Activated T-cell treated with anti-CD3 and anti-CD28 coated beads, Interleukin-2, amount 50 U/mL, for 1 hour (primary cell): ENCODE measurements at places on chromosomes 5 and 9.

- no peak for DNase-seq
Measured at GRCh38 chr5:134585966-134586365, 46.7 kb downstream of the SAR1B start.

DNA sequence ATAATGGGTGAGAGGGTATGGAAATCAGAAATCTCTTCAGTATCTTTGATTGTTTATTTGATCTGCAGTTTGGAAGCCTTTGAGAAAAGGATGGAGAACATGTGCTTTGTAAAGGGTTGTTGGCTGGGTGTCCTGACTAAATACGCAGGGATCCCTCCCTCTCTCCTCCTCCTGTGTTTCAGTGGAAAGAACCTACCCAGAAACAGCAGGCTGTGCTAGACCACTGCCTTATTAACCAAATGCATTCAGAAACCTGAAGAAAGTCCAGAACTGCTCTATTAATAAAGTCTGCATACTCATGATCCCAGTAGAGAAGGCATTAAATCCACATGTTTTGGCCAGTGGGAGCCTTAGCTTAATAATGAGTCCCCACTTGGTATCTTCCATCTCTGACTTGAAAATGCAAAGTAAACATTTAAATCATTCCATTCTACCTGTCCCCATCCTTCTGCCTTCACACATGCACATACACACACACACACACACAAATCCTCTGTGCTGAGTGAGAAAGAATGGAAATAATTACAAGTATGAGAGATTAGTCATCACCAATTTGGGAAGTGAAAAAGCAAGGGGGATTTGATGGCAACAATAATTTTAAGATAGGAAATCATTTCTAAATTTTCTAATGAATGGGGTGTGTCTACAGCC lies 10.0 kb upstream of the LECT2 start:
- no peak for DNase-seq

DNA sequence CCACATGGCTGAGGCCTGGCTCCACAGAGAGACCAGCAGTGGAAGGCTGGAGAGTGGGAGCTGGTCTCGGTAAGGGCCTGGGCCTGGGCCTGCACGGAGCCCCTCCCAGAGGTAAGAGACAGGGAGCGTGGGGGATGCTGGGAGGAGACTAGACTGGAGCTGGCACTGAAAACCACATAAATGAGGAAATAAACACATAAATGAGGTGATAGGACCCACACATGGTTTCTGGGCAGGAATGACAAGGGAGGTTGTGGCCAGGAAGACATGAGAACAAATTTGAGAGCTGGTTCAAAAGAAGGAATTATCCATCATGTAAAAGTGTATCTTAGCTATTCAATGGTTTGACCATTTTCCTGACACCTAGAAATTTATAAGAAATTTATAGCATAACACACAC lies 451.7 kb upstream of the DAP start:
- DNase-seq = no peak

- DNase-seq = no peak
Measured at GRCh38 chr5:154058055-154059038, 19.6 kb downstream of the MFAP3 start.

DNA sequence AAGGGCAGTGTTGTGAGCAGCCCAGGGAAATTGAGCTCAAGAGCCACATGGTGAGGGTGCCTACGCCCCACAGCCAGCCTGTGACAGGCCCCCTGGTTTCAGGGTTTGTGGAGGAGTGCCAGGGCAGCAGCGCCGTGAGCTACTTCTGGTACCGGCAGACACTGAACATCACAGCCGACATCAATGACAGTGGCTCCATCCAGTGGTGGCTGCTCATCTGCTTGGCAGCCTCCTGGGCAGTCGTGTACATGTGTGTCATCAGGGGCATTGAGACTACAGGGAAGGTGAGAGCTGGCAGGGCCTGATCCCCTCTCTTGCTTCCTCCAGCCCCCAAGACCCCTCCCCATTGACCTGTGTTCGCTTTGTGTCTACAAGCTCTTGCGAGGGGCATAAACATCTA lies 10.2 kb downstream of the SLC6A18 start:
- DNase-seq = no peak

GRCh38 chr9:18009902-18010301 lies 431.0 kb downstream of the SH3GL2 start:
- no peak for DNase-seq

- no peak for DNase-seq
Measured at GRCh38 chr9:76245518-76245917, 148.7 kb downstream of the RFK start.

GRCh38 chr5:52134013-52134650 lies 653.6 kb upstream of the ITGA1 start:
- DNase-seq = no peak

DNA sequence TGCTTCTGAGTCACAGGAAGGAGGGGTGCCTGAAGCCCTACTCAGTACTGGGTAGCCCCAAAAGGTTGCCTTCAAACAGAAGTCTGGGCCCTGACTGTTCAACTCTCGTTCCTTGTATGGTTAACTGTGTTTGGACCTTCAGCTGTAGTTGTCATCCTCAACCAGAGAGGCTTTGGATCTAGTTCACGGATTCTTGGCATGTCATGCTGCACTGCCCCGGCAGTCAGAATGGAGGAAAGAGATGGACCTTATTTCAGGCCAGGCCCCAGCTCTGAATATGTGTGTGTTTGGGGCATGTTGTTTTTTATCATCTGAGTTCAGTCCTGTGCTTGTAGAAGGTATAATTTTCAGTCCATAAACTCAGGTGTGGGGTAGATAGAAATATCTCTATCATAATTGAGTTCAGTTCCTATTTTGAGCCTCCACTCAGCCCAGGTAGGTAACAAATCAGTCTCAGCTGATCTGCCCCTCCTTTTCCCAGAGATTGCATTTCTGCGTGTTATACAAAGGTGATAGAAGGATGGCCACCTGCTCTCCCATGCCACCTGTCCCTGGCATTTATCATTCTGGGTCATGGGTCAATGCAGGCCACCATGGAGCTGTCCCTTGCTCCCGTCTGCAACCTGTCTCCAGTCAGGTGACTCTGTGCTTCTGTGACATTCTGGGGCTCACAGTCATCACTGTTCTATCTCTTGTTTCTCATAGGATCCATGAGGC lies 127.5 kb upstream of the CPEB4 start:
- no peak for DNase-seq

- no peak for DNase-seq
Measured at GRCh38 chr9:123943671-123944070, 13.7 kb upstream of the DENND1A start.

- DNase-seq = no peak
Measured at GRCh38 chr5:127935398-127935797, 148.2 kb upstream of the SLC12A2 start.

DNA sequence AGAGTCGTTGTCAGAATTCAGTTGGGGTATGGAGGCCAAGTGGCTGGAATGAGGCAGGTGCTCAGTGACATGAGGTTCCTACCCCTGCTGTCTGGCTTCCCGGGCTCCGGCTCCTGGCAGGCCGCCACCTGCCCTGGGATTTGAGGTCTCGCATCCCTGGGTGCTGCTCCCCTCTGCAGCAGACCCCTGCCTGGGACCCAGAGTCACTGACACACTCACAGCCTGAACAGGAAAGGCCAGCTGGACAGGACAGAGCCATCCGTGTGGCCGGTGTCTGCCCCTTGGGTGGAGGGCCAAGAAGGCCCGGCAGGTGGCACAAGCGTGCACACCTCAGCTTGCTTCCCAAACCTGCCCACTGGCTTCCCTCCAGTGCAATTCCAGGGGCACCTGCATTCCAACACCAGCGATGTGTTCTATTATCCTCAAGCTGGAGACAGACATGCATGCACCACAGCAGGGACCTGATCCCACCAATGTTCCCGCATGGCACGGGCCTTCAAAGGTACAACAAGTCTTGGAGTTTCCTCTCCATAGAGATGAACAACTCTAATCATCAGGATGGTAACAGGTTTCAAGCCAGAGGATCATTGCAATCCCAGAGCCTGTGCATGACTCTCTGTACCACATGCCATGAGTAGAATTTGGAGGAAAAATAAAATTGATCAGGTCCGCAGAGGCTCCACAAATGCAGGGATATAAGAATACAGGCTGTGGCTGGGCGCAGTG lies 45.6 kb upstream of the RNF130 start:
- DNase-seq = no peak

DNA sequence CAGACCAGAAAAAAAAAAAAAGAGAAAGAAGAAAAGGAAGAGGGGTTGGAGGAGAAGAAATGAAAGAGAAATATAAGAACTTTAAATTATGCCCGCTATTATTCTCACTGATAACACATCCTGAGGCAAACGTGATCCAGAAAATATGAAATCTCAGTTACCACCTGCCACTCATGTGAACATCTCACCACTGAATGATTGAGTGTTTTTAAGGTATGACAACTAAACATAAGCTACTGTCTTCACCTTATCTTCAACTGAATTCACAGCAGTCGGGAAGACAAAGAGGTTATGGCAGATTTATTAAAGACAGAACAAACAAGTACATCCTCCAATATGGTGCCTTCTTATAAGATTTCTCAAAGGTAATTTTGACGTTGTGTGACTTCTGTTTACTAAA lies 327.9 kb downstream of the TMEM161B start:
- DNase-seq = no peak

DNA sequence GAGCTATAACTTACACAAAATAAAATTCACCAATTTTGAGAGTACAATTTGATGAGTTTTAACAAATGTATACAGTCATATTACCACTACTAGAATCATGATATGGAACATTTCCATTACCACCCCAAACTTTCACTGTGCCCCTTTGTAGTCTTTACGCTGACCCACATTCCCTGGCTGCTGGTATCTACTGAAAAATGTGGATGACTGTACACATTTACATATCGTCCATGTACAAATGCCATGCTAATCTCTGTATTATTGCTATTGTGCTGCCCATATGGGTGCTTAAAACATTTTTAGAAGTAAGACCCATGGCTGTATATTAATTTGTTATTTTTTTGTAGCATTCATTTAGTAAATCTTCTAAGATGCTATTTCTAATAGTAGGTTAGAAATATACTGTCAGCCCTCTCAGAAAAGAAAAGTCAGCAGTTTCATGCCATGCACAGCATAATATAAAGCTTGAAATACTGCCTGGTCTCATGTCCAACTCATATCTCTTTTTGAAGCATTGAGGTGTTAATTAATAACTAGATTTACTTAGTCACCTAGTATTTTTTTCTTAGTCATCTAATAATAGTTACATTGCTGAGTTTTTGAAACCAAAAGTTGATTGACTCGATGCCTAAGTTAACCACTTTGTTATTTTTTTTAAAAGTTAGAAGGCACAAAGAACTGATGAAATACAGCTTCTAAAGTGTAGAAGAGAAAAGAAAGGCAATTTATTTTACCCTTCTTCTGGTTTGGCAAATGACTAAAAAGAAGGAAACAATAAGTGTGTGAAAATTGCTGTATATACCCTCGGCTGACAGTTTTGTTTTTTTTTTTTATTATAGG lies 188.3 kb upstream of the MEF2C start:
- DNase-seq = no peak

DNA sequence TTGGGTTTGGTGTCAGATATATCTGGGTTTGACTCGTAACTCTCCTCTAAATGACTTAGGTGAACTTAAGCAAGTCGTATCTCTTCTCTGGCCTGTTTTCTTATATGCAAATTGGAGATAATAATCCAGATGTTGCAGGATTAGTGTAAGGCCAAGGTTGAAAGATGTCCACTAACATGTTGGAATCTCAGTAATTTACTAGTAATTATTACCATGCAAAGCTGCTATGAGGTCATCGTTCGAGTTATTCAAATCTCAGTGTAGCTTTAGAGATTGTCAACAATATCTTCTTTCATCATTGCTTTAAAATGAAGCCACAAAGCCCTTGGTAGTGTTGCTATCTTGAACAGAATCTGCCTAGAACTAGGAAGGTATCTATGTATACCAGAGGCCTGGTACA lies 437.7 kb upstream of the KLF4 start:
- no peak for DNase-seq

DNA sequence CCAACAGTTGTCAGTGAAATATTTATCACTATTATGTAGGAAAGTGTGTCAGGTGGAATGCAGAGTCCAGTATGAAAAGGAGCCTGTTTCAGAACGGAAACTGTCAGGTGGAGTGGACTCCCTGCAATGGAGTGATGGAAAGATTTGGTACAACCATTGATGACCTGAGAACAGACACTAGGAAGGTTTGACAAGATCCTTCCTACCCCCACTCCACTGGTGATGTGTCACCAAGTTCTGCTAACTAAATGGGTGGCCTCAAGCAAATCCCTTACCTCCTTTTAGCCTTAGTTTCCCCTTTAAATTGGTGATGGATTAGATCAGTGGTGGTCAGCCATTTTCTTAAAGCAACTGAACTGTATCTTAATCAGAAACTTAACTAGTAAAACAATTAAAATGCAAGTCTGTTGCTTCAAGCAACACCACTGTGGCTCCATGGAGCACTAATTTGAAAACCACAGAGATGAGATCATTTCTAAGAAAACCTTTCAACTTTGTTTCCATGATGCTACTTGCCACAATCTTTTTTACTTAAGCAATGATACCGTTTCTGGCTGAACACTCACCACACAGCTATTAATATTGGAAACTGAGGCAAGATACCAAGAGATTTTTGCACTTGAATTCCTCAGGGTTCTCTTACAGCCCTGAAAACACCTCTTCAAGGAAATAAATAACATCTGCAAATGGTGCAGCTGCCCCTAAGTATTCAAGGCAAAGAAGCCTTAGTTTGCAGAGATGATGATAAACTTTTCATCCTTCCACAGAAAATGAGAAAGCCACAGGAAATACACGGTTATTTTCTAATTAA lies 140.6 kb downstream of the ERCC6L2 start:
- no peak for DNase-seq

DNA sequence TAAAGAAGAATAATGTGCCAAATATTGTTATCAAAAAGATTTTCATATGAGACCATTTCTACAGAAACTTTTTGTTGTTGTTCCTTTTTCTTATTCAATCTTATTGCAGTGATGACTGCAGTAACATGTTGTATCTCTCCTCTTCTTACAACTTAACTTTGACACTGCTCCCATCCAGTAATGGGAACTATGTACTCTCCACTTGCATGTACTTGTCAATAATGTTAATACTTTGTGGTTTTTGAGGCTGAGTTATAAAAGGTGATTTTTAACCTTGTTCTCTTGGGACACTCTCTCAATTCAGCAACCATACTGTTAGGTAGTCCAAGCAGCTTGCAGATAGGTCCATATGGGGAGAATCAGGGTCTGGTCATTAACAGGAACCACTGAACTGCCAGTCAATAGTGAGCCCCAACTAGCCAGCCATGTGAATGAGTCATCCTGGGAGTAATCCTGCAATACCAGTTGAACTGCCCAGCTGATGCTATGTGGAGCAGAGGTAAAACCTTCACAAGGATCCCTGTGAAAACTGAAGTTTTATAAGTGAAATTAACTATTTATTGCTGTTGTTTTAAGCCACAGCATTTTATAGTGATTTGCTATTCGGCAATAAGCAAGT lies 199.6 kb upstream of the DAB2 start:
- no peak for DNase-seq

GRCh38 chr5:112735702-112736101 lies 2.0 kb upstream of the APC start:
- no peak for DNase-seq
